Spinal cord (tissue), 10 donors: ENCODE measurements at places on chromosomes 4 and X. TPM values are rescaled to one million over a fixed set of nuclear protein-coding genes. Genes with fewer than 3 reads are reported as not detected.

GRCh38 chr4:12409507-12410190, 981.0 kb upstream of the HS3ST1 start:
- no peak overlapping the region for H3K27ac ChIP-seq
- H3K27me3 ChIP-seq = no peaks in the 10 kb centered on the region
- H3K4me1 ChIP-seq = no peaks in the 10 kb centered on the region

GRCh38 chr4:76947369-76947768, 2.2 kb upstream of the SEPTIN11 start:
- H3K27ac ChIP-seq = no peak overlapping the region
- H3K27me3 ChIP-seq = no peaks in the 10 kb centered on the region
- H3K4me3 ChIP-seq = no peak overlapping the region
- H3K4me1 ChIP-seq = peaks cover 19% of the 10 kb centered on the region
- no peak for DNase-seq

GRCh38 chr4:93730251-93730650, 98.3 kb upstream of the ATOH1 start:
- H3K36me3 ChIP-seq = no peaks in the 10 kb centered on the region
- peaks cover 3% of the 10 kb centered on the region for H3K4me1 ChIP-seq
- no peak for DNase-seq
- H3K27me3 ChIP-seq = no peaks in the 10 kb centered on the region

DNA sequence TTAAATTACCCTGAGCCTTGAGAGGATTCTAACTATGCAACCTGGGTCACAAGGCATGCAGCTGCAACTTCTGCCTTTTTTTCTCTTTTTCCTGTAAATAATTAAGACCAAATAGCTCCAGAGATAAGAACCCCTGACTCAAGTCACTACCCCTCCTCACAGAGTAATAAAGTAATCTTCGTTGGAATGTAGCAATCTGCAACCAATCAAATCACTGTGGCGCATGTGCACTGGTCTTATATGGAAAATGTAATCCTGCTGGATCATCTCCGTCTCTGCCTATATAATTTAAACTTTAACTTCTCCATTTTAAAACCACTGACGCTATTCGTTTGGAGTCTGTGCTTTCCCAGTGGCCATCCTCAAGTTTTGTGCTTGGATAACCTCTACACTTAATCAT, 6.1 kb upstream of the EFHC2 start:
- H3K36me3 ChIP-seq = no peaks in the 10 kb centered on the region
- no peak overlapping the region for H3K27ac ChIP-seq
- no peak overlapping the region for H3K4me3 ChIP-seq
- no peaks in the 10 kb centered on the region for H3K27me3 ChIP-seq
- no peak for DNase-seq
- H3K4me1 ChIP-seq = no peaks in the 10 kb centered on the region

Gene SLC9B1
- total RNA-seq = 4.4 TPM

Gene CXXC4
- 10.2 TPM for total RNA-seq

- H3K27me3 ChIP-seq = no peaks in the 10 kb centered on the region
- no peak overlapping the region for H3K4me3 ChIP-seq
- no peaks in the 10 kb centered on the region for H3K36me3 ChIP-seq
- DNase-seq = no peak
- no peaks in the 10 kb centered on the region for H3K4me1 ChIP-seq
- H3K27ac ChIP-seq = no peak overlapping the region
Observed at GRCh38 chrX:79325263-79325958, 41.7 kb downstream of the ITM2A start.

GRCh38 chrX:22952010-22952409, 47.8 kb upstream of the DDX53 start:
- H3K27ac ChIP-seq = no peak overlapping the region
- peaks cover 2% of the 10 kb centered on the region for H3K27me3 ChIP-seq
- no peak for DNase-seq
- no peak overlapping the region for H3K4me3 ChIP-seq
- H3K4me1 ChIP-seq = no peaks in the 10 kb centered on the region

GRCh38 chr4:2295900-2296442, 34.1 kb upstream of the MXD4 start:
- no peak overlapping the region for H3K27ac ChIP-seq
- H3K4me1 ChIP-seq = peaks cover 5% of the 10 kb centered on the region
- H3K4me3 ChIP-seq = no peak overlapping the region

Gene LRP2BP
- 9.2 TPM for total RNA-seq

- no peak overlapping the region for H3K27ac ChIP-seq
- no peaks in the 10 kb centered on the region for H3K4me1 ChIP-seq
- H3K4me3 ChIP-seq = no peak overlapping the region
- no peaks in the 10 kb centered on the region for H3K27me3 ChIP-seq
- H3K36me3 ChIP-seq = no peaks in the 10 kb centered on the region
Observed at GRCh38 chrX:149213264-149213663, 291.8 kb downstream of the IDS start.

Gene CORIN
- total RNA-seq = 1.7 TPM

GRCh38 chr4:142952821-142953580, 106.9 kb upstream of the INPP4B start:
- no peaks in the 10 kb centered on the region for H3K4me1 ChIP-seq
- no peaks in the 10 kb centered on the region for H3K27me3 ChIP-seq
- H3K4me3 ChIP-seq = no peak overlapping the region
- DNase-seq = no peak

Gene AKAP14
- 16.3 TPM for total RNA-seq

GRCh38 chr4:8765631-8766590, 105.7 kb downstream of the HMX1 start:
- H3K4me3 ChIP-seq = no peak overlapping the region
- H3K4me1 ChIP-seq = no peaks in the 10 kb centered on the region
- no peaks in the 10 kb centered on the region for H3K27me3 ChIP-seq

DNA sequence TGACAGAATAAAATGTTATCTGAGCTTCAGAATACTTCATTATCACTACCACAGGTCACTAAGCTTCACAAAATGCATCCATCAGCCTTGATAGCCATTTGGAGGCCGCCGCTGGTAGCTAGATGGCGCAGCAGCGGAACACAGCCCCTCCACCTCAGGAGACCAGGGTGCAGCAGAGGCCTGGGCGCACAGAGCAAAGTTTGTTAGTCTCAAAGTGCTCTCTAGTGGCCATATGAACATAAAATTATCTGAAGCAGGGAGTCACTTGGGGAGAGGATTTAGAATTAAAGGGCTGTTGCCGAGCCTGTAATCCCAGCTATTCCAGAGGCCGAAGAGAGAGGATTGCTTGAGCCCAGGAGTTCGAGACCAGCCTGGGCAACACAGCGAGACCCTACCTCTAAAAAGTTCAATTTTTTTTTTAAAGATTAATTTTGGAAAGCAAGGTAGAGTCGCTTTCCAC, 8.1 kb upstream of the DCTD start:
- no peaks in the 10 kb centered on the region for H3K36me3 ChIP-seq
- no peak for DNase-seq
- H3K4me1 ChIP-seq = peaks cover 3% of the 10 kb centered on the region
- no peak overlapping the region for H3K27ac ChIP-seq
- peaks cover 5% of the 10 kb centered on the region for H3K27me3 ChIP-seq
- no peak overlapping the region for H3K4me3 ChIP-seq

DNA sequence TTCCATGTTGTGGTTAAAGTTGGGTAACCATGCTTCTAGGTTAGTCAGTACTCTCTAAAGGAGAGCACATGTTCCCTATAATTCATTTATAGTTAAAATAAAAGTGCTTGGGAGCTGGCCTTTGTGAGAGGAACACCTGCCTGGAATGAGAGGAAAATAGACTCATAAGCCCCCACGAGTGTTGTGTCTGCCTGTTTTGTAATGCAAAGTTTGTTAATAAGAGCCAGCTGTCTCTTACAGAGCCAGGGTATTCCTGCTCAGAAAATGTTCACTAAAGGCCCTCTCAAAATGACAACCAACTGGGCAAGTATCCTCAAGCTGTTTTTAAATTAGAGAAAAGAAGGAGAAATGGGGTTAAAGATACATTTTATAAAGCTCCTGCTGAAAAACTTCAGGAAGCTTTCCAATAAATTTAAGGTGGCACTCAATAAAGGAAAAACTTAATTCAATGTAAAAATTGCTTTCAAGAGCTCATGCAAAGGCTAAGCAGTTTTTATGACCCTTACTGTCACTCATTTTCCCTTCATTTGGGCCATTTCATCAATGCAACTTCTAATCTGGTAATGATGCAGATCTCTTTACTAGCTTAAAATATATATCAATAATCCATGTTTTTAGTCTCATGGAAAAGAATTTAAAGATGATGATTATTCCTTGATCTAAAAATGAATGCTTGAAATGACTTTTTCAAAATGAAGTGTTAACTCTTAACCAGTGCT, 793.6 kb downstream of the STPG2 start:
- no peak overlapping the region for H3K4me3 ChIP-seq
- no peak for DNase-seq
- no peaks in the 10 kb centered on the region for H3K4me1 ChIP-seq
- no peak overlapping the region for H3K27ac ChIP-seq
- H3K27me3 ChIP-seq = no peaks in the 10 kb centered on the region

GRCh38 chrX:150269605-150270254, 93.4 kb upstream of the MAMLD1 start:
- H3K4me3 ChIP-seq = no peak overlapping the region
- no peaks in the 10 kb centered on the region for H3K27me3 ChIP-seq
- no peaks in the 10 kb centered on the region for H3K36me3 ChIP-seq
- H3K27ac ChIP-seq = no peak overlapping the region
- DNase-seq = peak; percentile 37

GRCh38 chr4:875818-876423, 50.0 kb upstream of the CPLX1 start:
- no peak overlapping the region for H3K27ac ChIP-seq
- peaks cover 87% of the 10 kb centered on the region for H3K36me3 ChIP-seq

DNA sequence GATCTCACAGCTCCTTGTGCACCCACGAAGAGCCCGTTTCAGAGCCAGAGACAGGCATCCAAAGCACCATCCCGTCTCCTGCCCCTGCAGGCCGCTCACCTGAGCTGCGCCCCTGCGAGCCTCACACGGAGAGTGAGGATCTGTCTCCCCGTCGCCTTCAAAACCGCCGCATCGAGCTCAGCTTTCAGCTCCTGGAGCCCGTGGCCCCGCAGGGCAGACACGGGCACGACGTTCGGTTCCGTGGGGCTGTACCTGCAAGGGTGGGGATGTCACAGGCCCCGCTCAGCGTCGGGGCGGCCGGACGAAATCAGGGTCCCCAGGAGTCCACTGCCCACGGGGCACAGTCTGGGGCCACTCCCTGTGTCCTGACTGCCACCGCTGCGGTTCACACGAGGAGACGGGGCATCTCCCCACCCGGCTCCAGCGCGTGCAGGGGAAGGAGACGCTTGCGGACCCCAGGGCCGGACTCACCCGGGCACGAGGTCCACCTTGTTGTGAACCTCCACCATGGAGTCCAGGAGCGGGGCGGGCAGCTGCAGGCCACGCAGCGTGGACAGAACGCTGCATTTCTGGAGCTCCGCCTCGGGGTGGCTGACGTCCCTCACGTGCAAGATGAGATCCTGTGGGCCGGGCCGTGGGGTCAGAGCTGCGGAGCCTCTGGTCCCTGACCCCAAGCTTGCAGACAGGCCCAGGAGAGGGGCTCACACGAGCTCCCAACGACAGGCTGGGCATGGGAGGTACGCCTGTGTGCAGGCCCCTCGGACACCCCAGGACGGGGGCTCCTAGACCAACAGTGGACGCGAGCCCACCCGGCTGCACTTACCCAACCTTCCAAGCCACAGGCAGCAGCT, 11.1 kb downstream of the GTPBP6 start:
- no peak for DNase-seq
- no peaks in the 10 kb centered on the region for H3K27me3 ChIP-seq
- H3K27ac ChIP-seq = no peak overlapping the region
- peaks cover 82% of the 10 kb centered on the region for H3K36me3 ChIP-seq

DNA sequence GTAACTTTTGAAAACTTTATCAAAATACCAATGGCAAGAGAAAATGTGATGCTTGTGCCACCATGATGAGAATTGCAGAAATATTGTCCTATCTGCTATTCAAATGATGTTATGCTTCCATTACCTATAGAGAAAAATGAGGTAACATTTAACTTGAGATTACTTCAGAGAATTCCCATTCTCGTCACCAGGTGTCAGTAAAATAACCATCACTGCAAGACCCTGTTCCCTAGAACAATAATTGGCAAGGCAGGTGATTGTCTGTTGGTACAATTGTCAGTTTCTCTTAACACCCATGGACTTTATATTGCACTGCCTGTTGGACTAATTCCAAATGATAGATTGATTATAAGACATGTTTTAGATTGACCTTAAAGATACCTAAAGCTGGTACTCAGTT, 179.9 kb downstream of the GABRG1 start:
- H3K27me3 ChIP-seq = no peaks in the 10 kb centered on the region
- no peak overlapping the region for H3K4me3 ChIP-seq
- H3K4me1 ChIP-seq = no peaks in the 10 kb centered on the region
- no peak overlapping the region for H3K27ac ChIP-seq
- H3K36me3 ChIP-seq = no peaks in the 10 kb centered on the region
- DNase-seq = peak; percentile 49

DNA sequence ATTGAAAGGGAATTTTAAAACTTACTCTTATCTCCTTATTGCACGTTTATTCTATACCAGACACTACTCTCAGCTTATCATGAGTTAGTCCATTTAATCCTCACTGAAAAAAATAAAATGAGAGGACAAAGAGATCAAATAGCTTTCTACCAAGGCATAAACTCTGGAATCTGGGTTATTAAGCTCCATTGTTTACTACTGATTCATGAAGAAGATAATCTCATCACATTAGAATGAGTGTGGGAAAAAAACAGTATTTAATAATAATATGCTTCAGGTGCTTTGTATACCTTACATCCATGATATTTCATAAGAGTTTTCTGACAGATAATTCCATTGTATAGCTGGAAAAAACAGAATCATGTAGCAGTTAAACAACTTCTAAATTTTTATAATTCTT, 1092.6 kb downstream of the TECRL start:
- no peak for DNase-seq
- no peaks in the 10 kb centered on the region for H3K36me3 ChIP-seq
- no peak overlapping the region for H3K27ac ChIP-seq
- no peaks in the 10 kb centered on the region for H3K27me3 ChIP-seq
- H3K4me3 ChIP-seq = no peak overlapping the region
- H3K4me1 ChIP-seq = no peaks in the 10 kb centered on the region

DNA sequence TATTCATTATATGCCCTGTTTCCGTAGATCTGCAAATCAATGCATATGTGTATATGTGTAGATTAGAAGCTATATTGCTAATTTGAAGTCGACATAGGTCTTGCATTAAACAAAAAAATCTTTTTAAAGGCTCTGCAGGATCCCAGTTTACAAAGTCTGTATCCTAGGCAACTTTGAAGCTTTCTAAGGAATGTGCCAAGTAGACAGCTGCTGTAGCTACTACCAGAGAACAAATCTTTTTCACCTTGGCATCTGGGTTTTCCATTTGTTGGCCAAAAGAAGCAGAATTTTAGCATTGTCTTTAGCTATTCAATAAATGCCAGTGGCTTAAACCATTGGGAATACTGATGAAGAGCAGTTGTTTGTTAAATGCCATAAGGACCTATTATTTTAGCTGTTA, 88.0 kb downstream of the NAA11 start:
- no peaks in the 10 kb centered on the region for H3K4me1 ChIP-seq
- H3K4me3 ChIP-seq = no peak overlapping the region
- H3K27me3 ChIP-seq = no peaks in the 10 kb centered on the region
- H3K27ac ChIP-seq = no peak overlapping the region
- no peaks in the 10 kb centered on the region for H3K36me3 ChIP-seq
- DNase-seq = no peak

GRCh38 chrX:7815166-7815805, 27.7 kb upstream of the VCX start:
- H3K36me3 ChIP-seq = no peaks in the 10 kb centered on the region
- no peaks in the 10 kb centered on the region for H3K27me3 ChIP-seq
- no peak for DNase-seq
- no peak overlapping the region for H3K27ac ChIP-seq

GRCh38 chr4:1979477-1980196, 29.1 kb downstream of the NELFA start:
- peaks cover 95% of the 10 kb centered on the region for H3K36me3 ChIP-seq
- no peak overlapping the region for H3K27ac ChIP-seq
- H3K27me3 ChIP-seq = no peaks in the 10 kb centered on the region
- H3K4me3 ChIP-seq = no peak overlapping the region
